ENCODE measurements at places on chromosomes 7 and 10.

DNA sequence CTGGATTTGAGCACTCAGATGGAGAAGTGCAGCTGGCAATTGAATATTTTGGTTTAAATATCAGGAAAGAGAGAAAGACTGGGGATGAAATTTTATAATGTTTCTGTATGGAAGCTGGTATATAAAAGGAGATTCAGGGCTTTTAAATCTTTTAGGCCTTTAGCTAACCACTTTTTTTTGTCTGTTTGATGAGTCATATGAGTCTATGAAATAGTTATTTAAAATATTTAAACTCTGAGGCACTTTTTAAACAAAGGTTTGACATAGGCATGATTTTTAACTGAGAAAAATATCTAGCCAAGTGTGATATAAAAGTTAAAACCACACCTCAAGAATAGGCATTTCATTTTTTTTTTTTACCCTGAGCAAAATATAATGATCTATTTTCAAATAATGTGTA lies 944.3 kb downstream of the GATA3 start:
- no peak for DNase-seq

GRCh38 chr10:75432763-75433162 lies 1.3 kb downstream of the LRMDA start:
- DNase-seq: no peak

DNA sequence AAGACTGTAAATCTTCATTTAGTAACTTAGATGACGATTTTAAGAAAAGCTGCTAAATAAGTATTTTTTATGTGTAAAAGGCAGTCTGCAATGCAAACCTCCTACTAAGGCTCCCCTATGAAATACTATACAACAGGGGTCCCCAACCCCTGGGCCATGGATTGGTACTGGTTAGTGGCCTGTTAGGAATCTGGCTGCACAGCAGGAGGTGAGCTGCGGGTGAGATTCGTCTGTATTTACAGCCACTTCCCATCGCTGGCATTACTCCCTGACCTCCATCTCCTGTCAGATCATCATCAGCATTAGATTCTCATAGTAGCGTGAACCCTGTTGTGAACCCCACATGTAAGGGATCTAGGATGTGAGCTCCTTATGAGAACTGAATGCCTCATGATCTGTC lies 580.4 kb downstream of the MAGI2 start:
- peak; percentile 28 for DNase-seq

- peak; percentile 38 for DNase-seq
Measured at GRCh38 chr7:134632937-134633540, 13.6 kb upstream of the BPGM start.

- no peak for DNase-seq
Measured at GRCh38 chr7:141884539-141885225, 31.5 kb upstream of the OR9A4 start.

DNA sequence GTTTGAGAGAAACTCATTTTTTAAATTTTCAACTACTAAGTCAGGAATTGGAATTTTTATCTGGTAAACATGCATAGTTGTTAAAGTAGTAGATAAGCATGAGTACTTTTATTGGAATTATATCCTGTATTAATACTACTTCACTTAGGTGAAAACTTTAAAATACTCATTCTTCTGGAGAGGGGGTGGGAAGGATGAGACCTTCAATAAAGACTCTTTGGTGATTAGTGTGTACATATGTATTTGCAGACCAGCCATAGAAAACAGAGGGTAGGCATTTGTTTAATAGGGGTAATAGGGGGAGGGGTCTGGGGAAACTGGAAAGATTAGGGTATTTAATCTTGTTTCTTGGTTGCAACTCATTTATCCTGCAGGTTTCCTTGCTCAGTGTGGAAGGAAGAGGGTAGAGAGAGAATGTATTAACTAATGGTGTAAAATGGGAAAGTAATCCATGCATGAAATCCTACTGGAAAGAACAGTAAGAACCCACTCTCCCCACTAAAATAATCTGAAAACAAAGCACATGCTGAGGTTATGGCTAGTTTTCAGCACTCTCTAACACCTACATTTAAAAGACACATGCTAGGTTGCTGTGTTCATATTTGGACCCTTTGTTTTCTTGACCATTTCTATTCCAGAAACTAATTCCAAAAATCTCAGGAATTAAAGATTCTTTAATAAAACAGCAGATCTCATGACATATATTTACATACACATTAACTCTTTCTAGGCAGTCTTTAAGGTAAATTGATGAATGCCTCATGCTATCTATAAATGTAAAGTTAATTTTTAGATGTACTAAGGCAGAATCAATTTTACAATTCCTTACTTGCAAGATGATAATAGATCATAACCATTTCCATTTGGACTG lies 6.2 kb upstream of the IGF2BP3 start:
- no peak for DNase-seq

GRCh38 chr7:25359471-25360059 lies 131.3 kb upstream of the NPVF start:
- DNase-seq: peak; percentile 86

- DNase-seq: no peak
Measured at GRCh38 chr10:98569853-98570252, 123.1 kb upstream of the HPS1 start.

DNA sequence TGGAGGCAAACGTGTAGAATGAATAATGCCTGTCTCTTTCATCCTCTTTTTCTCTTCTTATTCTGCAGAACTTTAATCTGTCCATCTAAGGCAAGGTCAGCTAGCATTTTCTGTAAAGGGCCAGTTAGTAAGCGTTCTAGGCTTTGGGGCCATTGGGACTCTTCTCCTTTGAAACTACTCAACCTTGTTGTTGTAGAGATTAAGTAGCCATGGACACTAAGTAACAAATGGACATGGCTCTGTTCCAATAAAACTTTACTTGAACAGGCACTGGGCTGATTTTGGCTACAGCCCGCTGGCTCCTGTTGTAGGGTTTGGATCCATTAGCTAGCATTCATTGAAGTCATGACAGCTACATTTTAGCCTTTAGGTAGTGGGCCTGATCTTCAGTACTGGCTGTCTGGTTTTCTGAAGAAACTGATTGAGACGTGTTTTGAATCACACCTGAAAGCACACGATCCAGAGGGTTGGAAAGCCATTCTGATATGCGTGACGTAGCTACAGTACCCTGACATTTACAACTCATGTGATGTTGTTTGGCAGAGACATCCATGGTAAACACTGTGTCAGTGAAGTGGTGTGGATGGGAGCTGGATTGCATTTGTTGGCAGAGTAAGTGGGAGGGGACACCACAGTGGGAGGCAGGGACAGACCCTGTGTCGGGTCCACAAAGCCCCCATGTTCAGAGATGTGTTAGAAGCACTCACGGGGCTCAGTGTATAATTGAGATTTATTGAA lies 92.5 kb downstream of the MTPN start:
- DNase-seq: no peak

DNA sequence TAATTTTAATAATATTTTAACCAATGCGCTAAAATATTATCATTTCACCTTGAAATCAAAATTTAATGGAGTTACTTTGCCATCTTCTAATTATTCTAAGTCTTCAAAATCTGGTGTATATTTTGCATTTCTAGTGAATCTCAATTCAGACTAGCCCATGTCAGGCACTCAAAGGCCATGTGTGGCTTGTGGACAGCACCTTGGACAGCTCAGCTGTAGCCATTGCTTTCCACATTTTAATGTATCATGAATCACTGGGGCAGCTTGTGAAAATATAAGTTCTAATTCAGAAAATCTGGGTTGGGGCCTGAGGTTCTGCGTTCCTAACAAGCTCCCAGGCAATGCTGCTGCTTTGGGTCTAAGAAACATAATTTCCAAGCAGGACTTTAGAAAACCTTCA lies 57.2 kb downstream of the MGAM2 start:
- no peak for DNase-seq

DNA sequence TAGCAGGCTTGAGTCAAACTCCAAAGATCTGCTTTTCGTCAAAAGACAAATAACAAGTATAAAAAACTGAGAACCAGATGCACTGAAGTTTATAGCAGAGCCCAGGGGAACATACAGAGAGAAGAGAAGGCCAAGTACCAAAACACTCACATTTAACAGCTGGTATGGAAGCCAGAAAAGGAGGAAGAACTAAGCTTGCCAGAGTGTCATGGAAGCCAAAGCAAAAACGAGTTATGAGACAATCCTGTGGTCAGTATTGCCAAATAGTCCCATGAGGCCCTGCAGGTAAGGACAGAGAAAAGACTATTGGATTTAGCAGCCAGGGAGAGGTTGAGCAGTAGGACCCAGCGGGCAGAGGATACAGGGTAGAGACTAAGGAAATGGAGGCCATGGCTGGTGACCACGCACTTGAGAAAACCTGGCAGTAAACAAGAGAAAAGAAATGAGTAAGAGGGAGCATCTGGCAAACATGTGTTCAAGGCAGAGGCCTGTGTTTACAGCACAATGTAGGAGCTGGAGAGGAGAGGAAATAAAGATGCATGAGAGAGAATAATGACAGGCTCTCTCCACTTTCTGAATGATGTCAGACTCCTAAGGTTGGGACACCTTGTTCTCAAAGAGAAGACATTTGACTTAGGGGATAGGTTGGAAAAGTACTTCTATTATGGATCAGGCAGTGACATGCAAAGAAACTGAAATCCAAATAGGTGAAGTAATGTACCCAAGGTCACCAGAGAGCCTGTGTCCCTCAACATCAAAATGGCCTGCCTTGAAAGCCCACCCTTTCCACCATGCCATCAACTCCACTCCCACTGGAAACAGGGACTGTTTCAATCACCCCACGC lies 9.1 kb downstream of the CREB3L2 start:
- no peak for DNase-seq

GRCh38 chr7:104414216-104414615 lies 85.8 kb downstream of the LHFPL3 start:
- DNase-seq: no peak

- DNase-seq: no peak
Measured at GRCh38 chr7:35504365-35504764, 190.6 kb downstream of the HERPUD2 start.

GRCh38 chr10:71975087-71975870 lies 11.1 kb downstream of the CHST3 start:
- no peak for DNase-seq

DNA sequence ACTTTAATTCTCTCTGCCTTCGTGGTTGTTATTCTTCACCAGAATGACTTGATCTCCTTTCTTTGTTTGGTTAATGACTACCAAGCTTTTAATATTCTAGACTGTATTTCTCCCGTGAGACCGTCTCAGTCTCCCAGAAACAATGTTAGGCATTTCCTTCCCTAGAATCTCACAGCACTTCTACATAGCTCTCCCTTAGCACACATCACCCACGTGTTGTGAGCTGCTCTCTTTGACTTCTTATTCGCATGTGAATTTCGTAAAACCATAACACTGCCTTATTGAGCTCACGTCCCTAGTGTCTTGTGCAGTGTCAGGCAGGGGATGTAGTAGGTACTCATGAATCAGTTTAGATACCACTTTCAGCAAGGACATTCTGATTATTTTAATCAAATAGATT lies 57.5 kb upstream of the MGAM2 start:
- DNase-seq: no peak

DNA sequence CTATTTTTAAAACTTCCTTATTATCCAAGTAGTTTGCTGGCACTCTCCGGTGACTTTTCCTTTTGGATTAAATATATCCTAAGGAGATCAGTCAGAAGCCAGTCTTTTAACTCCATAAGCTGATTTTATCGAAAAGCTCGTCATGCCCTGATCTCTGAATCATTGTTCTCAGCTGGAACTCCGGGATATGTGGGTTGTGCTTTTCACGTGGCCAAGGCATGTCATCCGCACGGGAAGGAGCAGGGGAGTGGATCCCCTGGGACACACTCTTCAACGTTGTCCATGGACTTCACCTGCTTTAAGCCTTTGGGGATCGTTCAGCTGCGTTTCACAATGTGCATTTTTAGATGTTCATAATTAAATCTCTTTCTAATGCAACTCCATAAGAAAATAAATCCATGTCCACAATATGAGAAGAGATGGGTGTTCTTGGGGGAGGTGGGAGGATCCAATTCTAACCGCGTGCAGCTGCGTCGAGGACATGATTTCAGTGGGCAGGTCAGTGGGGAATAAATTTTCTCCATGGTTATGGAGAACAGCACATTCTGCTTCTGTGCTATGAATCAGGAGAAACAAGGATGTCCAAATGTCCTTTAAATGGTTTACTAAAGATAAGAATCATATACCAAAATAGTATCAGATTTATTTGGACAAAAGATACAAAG lies 229.5 kb upstream of the ADARB2 start:
- DNase-seq: no peak

GRCh38 chr10:116000151-116000842 lies 272.7 kb downstream of the GFRA1 start:
- DNase-seq: no peak

DNA sequence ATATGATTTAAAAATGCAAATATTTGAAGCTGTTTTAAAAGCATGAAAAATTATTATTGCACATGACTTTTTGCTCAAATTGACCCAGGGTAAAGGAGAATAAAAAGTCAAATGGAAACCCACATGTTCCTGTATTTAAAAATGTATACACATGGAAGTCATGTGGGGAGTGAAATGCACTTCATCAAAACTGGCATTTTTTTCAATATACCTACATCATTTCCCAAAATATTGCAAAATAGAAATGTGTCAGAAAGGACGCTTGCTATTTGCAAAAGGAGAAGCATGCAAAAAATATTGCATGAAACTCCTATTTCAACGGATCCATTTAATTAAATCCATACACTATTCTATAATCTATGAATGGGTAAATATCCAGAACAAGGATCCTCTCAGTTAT lies 117.0 kb downstream of the POU6F2 start:
- no peak for DNase-seq

DNA sequence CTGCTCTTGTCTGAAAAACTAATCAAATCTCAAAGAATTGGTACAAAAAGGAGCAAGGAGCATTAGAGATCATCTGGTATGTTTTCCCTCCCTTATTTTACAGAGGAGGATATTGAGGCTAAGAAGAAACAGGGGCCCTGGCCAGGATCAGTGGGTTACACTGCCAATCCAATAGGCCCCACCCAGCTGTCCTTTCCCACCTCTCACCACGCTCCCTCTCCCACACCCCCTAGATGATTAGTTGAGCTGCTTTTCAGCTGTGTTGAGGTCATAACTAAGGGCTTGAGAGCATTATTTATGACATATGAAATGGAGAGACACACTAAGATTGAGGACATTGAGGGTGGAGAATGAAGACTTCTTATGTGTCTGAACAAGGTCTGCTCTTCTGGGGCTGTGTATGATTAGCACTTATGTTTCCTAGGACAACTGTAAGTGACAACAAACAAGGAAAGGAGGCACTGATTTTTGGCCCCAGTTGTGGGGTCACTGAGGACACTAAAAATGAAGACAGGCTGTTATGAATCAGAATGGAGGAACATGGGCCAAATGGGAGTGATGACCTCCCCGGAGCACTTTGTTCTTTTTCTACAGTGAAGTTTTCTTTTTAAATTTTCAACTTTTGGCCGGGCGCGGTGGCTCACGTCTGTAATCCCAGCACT lies 26.5 kb downstream of the VWA2 start:
- DNase-seq: no peak

- no peak for DNase-seq
Measured at GRCh38 chr7:100208911-100209408, 10.8 kb upstream of the PVRIG start.
